Endothelial cell (in vitro differentiated cells): ENCODE measurements at places on chromosomes 1 and 21.

DNA sequence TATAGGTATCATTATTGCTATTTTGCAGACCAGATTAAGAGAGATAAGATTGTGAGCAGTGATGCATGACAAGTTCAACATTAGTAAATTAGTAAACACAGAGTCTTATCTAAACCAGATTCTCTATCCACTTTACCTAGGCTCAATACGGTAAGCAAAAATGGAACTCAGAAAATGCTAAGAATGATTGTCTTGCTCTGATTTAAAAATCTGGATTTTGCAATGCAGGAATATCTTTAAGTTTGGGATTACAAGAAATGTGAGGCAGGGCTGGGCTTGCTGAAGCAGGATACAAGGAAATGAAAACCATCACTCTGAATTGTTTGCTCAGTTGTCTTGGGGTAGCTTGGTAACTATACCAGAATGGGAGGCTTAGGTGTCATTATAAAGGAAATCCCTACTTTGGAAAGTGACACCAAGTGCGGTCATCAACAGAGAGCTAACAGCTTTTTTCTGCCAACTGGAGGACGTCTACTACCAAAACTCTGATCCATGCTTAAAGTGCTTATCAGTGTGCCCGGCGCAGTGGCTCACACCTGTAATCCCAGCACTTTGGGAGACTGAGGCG, 332.7 kb upstream of the RUNX1 start:
- no peak for DNase-seq

GRCh38 chr1:98196012-98196411, 275.2 kb upstream of the DPYD start:
- no peak for DNase-seq

DNA sequence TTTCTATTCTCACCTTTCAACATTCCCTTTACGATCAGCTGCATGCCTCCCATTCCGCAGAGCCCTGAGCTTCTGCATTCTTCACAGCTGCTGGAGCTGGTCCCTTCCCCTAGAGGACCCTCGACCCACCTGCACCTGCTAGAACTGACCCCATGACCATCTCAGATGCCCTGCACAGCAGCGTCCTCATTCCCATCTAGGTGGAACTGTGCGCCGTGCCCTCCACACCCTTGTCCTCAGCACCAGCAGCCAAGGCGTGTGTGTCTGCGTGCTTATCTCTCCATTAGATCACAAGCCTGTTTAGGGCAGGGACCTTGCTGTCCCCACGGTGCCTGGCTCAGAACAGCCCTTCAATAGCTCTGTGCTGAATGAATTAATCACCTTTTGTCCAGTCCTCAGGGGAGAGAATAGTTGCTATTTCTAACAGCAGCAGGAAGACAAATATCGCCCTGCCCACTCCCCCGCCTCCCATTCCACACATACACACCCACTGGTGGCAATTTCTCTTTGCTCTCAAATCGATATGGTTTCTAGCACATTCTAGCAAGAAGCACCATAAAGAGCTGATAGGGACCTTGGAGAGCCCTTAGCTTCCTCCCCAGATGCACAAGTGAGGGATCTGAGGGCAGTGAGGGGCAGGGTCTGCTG, 61.7 kb downstream of the KCNN3 start:
- no peak for DNase-seq

DNA sequence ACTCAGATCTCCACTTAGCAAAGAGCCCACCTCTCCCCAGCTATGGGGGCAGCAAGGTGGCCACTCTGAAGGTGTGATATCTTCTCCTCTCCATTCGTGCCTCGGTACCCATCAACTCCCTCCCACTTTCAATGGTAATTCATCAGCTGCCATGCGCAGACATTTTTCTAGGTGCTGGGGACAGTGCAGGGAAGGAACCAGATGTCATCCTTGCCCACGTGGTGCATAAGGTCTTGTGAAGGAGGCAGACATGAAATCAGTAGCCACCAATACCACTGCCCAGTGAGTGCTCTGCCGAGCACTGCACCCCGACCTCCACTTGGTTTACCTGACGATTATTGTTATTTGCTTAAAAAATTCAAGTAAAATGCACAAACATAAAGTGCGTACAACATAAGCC, 76.3 kb upstream of the CSF3R start:
- no peak for DNase-seq

DNA sequence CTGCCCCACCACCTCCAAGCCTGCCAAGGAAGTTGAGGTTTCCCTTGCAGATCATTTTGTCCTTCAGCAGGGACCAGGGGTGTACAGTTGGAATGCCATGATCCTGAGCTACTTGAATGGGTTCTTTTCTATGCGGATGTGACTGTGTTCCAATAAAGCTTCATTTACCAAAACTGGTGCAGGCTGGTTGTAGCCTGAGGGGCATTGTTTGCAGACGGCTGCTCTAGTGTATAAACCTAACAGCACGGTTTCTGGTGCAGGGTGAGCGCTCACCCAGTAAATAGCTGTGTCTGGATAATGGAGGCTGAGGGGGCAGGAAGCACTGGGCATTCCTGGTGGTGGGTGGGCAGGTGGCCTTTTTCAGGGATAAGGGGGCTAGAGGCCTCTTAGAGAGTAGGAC, 72.7 kb upstream of the ACTL8 start:
- no peak for DNase-seq

DNA sequence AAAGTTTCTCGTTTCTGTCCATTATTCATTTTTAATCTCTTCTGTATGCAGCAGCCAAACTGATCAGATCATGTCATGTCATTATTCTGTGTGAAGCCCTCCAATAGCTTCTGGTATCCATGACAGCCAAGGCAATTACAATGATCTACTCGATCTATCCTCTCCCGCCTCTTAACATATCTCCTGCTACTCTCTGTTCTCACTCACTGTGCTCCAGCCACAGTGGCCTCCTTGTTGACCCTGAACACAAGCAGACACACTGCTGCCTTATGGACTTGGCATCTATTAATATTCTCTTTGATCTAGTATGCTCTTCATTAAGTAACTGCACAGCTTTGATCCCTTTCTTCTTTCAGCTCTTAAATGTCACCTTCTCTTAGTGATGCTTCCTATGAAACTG, 59.5 kb downstream of the TPR start:
- DNase-seq, result no peak

DNA sequence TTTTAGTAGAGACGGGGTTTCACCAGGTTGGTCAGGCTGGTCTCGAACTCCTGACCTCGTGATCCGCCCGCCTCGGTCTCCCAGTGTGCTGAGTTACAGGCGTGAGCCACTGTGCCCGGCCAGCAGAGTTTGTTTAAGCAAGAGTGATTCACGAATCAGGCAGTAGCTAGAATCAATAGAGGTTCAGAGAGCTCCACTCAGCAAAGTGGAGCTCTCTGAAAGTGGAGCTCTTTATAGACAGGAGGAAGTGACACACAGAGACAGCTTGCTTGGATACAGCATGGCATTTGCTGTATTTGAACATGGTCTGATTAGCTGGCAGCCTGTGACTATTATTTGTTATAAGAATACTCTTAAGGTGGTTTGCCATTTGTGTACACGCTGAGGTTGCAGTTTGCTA, 27.1 kb upstream of the CD34 start:
- no peak for DNase-seq

DNA sequence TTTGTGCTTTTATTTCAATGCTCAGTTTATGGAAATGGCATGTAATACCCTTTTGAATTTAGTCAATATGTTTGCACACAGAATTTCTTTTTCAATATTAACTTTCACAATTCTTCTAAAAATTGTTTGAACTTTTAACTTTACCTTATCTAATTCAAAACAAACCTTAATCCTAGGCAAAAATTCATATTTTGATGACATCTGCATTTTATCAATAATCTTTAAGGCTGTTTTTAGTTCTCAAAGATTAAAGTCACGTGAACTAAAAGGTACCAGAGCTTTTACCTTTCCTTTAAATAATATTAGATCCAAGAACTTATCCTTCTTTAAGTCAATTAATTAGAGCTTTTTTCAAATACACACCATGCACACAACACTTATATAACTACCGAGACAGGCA, 218.9 kb upstream of the NCAM2 start:
- DNase-seq, result no peak

- no peak for DNase-seq
These were observed 138.6 kb upstream of the B3GALT2 start for GRCh38 chr1:193325042-193325441.

DNA sequence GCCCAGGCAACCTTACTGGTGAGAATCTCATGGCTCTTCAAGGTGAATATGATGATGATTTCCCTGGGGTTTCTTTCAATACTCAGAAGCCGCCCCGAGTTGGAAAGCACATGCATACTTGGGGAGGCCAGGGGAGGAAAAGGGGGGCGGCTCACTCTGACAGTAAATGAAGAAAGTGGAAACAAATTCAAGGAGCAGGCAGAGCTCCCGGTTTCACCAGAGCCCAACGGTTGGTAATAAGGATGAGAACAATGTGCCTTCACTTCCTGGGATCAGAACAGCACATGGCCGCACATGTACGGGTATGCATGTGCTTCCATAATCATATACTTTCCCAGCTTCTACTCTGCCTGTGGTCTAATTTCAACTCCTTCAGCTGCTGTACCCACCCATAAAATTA, 3.8 kb upstream of the ARHGEF2 start:
- no peak for DNase-seq

- no peak for DNase-seq
These were observed 91.7 kb downstream of the CHRM3 start for GRCh38 chr1:239478069-239478468.

GRCh38 chr1:77468949-77469710, 187.3 kb downstream of the AK5 start:
- DNase-seq, result no peak

- no peak for DNase-seq
These were observed 11.2 kb downstream of the PRMT2 start for GRCh38 chr21:46646541-46647154.

GRCh38 chr1:226409392-226409791, 1.5 kb upstream of the PARP1 start:
- DNase-seq, result no peak

- peak; percentile 71 for DNase-seq
These were observed 7.4 kb downstream of the WDR77 start for GRCh38 chr1:111441573-111442192.

DNA sequence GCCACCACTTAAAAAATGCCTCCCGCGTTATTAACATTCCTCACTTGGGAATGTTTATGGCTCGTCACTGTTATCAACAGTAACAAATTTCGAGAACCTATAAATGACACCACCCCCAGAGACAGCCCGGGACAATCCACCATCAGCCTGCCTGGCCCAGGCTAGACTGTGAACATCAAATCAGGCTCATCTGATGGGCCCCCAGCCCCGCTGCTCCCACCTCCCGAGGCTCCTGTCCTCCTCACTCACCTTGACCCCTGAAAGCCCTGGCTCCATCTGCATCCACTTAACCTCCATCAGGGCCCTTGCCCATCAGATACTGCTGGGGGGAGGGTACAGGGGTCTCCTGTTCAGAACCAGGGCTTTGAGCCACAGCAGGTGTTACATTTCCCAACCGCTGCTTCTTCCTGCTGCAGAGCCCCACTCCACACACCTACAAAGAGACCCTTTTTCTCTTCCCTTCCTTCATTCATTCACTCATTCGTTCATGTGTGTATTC, 156.5 kb upstream of the VAMP3 start:
- no peak for DNase-seq

- DNase-seq, result no peak
These were observed 85.3 kb upstream of the ARHGAP29 start for GRCh38 chr1:94322696-94323095.

DNA sequence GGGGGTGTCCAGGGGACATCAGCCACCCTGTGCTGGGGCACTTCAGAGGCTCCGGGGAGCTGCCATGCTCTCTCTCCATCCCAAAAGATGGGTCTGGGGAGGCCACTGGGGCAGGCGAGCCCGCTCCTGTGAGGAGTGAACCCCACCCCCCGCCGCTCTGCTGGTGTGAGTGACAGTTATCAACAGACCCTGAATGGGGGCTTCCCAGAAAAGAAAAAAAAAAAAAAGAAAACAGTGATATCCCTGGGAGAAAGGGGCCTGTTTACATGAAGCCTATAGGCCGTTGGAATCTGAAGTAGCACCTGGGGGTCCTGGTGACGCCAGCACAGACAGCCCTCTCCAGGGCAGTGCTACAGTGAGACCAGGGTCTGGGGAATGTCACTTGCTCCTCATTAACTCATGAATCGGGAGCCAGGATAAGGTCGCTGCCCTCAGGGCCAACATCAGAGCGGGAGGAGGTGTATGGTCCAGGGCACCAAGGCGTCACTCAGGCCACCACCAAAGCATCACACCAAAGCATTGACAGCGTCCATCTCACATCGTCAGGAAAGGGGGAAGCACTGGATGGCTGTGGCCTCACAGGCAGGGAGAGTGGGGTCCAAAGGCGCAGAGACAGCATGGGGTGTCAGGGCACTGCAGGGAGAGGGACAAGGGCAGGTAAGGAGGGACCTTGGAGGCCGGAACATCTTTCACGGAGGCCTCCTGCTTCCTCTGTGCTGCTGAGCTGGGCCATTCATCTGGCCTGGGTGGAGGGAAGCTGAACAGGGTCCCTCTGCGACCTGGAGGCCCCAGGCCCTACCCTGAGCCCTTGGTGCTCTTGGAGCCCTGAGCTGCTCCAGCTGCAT, 8.4 kb upstream of the NPHP4 start:
- no peak for DNase-seq

GRCh38 chr1:160711602-160712311, at the start of gene CD48:
TSS of gene CD48 (minus strand) at chr1:160711822. CDS start at chr1:160711763, 59 bp downstream.
- no peak for DNase-seq

DNA sequence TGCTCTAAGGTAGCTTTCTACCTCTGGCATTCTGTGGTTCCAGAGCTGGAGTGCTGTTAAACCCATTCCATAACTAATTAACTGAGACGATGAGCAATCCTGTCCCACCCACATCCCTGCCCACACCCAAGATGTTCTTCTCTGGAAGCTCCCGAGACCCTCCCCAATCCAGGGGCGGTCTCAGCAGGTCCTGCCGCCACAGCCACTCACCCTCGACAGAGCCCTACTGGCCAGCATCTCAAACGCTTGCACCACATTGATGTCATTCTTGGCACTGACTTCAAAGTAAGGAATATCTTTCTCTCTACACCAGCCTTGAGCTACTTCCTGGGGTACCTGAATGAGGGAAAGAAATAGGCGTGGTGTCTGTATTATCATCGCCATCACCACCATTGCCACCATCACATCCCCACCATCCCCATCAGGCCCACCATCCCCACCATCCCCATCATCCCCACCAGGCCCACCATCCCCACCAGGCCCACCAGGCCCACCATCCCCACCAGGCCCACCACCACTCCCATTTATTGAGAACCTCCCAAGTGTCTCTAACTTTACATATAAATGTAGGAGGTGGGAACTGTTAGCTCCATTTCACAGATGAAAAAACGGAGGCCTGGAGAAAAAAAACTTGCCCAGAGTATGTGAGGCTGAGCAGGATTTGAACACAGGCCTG, 17.7 kb downstream of the RAB7B start:
- no peak for DNase-seq

- DNase-seq, result no peak
These were observed 66.4 kb downstream of the DAB1 start for GRCh38 chr1:57357462-57357861.

- peak; percentile 39 for DNase-seq
These were observed at the start of gene C1orf141 for GRCh38 chr1:67134695-67135094. TSS of gene C1orf141 (minus strand) at chr1:67134970. CDS start at chr1:67127240, 7,730 bp downstream.

- DNase-seq, result no peak
These were observed 33.3 kb downstream of the LDLRAD1 start for GRCh38 chr1:53984726-53985125.

- DNase-seq, result no peak
These were observed 797.6 kb downstream of the ADGRL2 start for GRCh38 chr1:82598337-82598736.

- DNase-seq, result no peak
These were observed 129.3 kb upstream of the GORAB start for GRCh38 chr1:170402476-170403311.

GRCh38 chr21:29237110-29238052, 61.3 kb upstream of the BACH1 start:
- no peak for DNase-seq
